Fibroblast of the aortic adventitia (primary cell): ENCODE measurements at places on chromosomes 1 and 21.
A peak's percentile ranks its signal among the peaks of the same experiment; 100 is the strongest.

- DNase-seq = no peak
Measured at GRCh38 chr1:154442006-154442740, 37.0 kb downstream of the IL6R start.

- peak; percentile 84 for DNase-seq
Measured at GRCh38 chr1:100860397-100860991, 34.1 kb downstream of the EXTL2 start.

- no peak for DNase-seq
Measured at GRCh38 chr1:47993881-47994625, 3.1 kb downstream of the TRABD2B start.

DNA sequence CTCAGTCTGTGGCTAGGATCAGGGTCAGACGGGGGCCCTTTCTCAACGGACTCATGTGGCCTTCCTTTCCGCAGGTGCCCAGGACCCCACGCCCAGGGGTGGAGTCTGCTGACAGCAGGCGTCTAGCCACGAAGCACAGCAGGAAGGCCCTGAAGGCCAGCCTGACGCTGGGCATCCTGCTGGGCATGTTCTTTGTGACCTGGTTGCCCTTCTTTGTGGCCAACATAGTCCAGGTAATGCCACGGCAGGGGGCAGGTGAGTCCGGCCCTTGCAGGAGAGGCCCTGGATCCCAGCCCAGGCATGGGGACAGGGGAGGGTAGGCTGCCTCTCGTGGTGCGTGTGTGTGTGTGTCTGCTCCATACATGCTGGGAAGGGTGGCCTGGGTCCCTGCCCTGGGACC lies 13.8 kb downstream of the HTR6 start:
- DNase-seq = no peak

- DNase-seq = peak; percentile 10
Measured at GRCh38 chr1:31497601-31498000, 78.7 kb upstream of the TINAGL1 start.

DNA sequence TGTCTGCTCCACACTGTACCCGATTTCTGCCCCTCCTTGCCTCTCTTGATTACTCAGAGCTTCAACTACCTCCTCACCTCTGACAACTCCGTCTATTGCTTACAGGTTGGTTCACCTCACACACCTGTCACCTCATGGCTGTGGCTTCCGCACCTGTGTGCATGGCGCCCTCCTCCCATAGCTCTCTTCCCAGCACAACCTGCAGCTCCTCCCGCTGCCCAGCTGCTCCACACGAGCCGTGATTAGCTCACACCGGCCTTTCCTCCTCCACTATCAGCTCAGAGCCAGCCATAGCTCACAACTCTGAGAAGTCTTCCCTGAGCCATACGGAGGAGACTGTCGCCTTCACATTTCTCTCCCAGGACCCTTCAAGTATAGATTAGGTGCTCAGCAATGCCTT lies 67.5 kb downstream of the GNG4 start:
- no peak for DNase-seq

- DNase-seq = peak; percentile 100
Measured at GRCh38 chr1:205750138-205751035, at the start of gene NUCKS1. TSS of gene NUCKS1 (minus strand) at chr1:205750182. CDS start at chr1:205749973, 209 bp downstream.

GRCh38 chr1:6928106-6928885 lies 143.0 kb downstream of the CAMTA1 start:
- DNase-seq = no peak

- DNase-seq = no peak
Measured at GRCh38 chr1:6220236-6220635, 14.3 kb downstream of the RNF207 start.

DNA sequence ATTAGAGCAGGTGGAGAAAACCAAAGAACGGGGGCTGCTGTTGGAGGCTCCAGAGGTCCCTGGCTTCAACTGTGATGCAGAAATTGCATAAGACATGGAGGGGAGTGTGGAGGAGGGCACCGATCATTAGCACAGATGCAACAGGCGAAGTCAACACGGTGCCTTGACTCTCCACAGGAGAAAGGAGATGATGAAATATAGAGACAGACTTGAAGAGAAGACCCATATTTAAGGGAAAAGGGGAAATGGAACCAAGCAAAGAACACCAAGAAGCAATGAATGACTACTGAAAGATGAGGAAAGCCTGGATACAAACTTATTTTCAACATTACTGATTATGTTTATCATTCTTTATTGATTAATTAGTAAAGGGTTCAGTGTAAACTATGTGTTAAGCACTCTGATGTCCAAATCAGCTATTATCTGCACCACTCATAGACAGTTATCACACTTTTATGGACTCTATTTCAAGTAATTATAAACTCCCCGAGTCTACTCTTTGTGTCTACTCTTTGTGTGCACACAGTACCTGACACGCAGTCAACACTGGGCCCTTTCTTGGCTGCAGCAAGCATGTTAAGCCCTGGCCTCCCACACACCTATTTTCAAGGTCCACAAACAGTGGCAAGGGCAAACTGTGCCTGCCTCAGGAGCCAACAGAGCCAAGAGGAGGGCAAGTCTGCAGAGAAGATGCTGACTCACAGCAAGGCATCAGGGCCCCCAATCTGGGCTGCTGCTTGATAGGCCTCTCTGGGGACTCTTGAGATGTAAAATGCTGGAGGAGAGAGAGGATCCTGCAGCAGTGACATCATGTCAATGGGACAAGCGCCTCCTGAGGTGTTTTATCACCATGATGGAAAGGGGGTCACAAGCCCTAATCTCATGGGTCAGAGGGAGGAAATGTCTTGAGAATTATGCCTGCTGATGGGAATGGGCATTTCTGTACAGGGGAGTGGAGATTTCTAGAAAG lies 17.6 kb downstream of the PCNX2 start:
- no peak for DNase-seq

GRCh38 chr1:157849229-157849875 lies 7.7 kb upstream of the CD5L start:
- DNase-seq = no peak

DNA sequence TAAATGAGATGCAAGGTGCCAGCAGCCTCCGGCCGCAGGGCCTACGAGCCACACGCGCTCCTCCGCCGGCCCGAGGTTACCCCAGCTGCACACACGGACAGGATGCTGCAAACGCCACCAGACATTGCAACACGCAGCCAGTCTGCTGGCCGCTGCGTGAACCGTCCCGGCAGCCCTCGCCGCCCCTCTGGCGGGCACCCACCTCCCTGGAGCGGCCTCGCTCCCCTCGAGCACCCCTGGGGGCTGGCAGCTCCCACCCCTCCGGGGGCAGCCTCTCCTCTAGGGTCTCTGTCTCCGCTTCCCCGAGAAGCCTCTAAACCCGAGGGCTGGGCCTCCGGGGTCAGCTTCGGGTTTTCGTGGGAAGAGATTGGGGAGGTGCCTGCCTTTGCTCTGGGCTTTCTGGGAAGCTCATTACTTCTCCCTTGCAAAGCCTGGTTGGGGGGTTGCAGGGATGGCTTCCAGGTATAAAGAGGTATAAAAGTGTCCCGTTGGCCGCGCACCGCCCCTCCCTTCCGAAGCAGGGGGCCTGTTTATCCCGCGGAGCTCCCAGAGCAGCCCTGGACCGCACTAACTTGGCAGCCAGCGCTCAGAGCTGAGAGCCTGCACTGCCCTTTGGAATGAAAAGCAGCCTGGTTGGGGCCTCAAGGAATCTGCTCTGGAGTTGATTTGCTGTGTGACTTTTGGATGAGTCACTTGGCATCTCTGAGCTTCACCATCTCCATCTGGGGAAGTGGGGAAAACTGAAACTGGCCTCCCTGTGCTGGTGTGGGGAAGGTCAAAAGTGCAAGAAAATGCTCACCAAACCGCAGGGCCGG lies 21.8 kb downstream of the DHRS3 start:
- DNase-seq = peak; percentile 99

DNA sequence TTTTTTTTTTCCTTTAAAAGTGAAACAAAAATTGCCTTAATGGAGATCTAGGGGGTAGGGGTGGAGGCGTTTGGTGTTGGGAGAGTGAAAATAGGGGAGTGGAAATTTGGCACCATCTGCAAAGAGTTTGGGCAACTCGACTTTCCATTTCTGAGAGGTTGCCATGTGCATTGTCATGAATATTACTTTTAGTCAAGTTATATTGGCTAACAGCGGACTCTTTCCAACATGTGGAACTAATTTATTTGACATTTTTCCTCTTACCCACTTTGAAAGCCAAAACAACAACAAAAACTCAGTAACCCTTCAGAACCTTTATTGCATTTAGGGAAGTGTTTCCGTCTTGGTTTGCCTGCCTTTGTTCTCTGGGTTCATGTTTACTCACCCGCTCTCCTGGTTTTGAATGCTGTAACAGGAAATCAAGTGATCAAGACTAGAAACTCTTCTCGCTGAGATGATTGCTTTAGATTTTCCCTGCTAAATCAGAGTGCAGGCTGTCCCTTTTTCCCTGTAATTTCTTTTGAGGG lies 70.4 kb downstream of the CACHD1 start:
- peak; percentile 80 for DNase-seq

DNA sequence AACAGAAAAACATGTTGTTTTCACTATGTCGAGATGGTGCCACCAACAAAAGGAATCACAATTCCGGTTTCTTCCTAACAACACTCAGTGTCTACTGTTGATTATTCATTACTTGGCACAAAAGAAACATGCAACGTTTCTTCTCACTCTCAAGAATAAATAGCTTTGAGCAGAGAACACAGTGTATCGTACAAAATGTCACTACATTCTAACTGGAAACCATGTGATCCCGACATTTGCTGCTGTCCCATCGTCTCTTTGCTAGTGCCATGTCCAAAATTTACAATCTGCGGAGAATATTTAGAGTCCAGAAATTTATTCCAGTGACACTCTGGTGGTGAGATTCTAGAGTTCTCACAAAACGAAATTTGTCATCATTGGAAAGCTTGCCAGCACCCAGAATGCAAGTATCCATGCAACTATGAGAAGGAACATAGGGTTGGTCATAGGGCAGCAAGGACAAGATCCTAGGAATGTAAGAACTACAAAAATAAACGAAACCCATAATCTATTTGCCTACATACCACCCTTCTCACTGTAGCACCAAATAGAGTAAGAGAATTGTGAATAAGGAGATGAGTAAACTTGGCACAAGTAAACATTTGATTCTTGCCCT lies 505.1 kb downstream of the LTN1 start:
- DNase-seq = no peak

DNA sequence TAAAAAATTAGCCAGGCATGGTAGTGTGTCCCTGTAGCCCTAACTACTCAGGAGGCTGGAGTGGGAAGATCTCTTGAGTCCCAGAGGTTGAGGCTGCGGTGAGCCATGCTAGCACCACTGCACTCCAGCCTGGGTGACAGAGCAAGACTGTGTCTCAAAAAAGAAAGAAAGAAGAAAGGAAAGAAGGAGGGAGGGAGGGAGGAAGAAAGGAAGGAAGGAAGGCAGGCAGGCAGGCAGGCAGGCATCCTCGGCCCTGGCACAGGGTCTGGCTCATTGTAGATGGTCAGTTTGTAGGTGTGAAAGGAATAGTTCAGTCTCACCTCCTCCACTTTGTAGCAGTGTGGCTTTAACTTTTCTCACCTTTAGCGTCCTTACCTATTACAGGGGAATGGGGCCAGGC lies 25.0 kb downstream of the NAV1 start:
- DNase-seq = no peak

GRCh38 chr1:65486613-65487012 lies 66.1 kb downstream of the LEPR start:
- no peak for DNase-seq

- peak; percentile 35 for DNase-seq
Measured at GRCh38 chr1:212284332-212284743, 872 bp upstream of the PPP2R5A start.

- DNase-seq = peak; percentile 63
Measured at GRCh38 chr1:115307661-115308060, 30.4 kb downstream of the NGF start.

GRCh38 chr1:115874904-115875303 lies 34.0 kb upstream of the NHLH2 start:
- DNase-seq = peak; percentile 49

DNA sequence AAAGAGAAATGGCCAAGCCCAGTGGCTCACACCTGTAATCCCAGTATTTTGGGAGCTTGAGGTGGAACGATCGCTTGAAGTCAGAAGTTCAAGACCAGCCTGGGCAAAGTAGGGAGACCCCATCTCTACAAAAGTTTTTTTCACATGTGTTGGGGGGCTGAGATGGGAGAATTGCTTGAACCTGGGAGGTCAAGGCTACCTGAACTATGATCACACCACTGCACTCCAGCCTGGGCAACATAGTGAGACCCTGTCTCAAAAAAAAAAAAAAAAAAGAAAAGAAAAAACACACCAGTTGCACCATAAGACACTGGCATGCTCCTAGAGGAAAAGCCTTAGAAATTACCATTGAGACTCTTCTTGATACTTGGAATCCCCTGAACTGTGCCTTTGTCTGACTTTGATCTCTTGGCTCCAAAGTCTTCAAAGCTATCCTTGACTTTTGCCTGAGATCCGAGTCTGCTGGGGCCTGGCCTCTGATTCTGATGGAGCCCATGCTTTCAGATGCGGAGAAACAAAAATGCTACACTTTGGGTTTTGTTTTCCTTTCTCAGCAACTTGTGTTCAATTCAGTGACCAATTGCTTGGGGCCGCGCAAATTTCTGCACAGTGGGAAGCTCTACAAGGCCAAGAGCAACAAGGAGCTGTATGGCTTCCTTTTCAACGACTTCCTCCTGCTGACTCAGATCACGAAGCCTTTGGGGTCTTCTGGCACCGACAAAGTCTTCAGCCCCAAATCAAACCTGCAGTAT lies 33.7 kb downstream of the ATP5PO start:
- no peak for DNase-seq

DNA sequence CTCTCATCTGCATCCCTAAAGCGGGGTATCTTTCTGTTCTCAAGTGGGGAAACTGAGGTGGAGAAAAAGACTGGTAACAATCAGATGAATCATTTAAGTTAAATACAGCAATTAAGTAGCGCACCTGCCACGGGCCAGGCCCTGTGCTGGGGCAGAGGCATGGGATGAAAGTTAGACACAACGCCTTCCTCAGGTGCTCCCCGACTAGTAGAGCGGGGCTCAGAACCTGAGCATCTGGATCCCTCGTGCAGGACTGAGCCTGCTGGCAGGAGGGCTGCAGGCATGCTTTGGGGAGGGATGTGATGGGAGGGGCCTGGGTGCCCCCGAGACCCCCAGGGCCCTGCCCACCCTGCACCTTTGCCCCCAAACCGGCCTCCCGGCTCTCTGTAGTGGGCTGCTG lies 14.9 kb upstream of the KCNC4 start:
- no peak for DNase-seq

GRCh38 chr1:196407358-196408051 lies 200.7 kb downstream of the KCNT2 start:
- DNase-seq = peak; percentile 60

DNA sequence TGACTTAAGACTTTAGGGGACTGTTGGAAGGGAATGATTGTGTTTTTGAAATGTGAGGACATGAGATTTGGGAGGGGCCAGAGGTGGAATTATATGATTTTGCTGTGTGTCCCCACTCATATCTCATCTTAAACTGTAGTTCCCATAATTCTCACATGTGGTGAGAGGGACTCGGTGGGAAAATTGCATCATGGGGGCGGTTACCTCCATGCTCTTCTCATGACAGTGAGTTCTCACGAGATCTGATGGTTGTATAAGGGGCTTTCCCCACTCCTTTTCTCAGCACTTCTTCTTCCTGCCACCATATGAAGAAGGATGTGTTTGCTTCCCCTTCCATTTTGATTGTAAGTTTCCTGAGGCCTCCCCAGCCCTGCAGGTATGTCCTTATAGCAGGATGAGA lies 35.0 kb upstream of the SCAF4 start:
- no peak for DNase-seq
